Suppressor macrophage treated with lipopolysaccharide for 1 hour (primary cell): ENCODE measurements at places on chromosomes 16 and 17.

DNA sequence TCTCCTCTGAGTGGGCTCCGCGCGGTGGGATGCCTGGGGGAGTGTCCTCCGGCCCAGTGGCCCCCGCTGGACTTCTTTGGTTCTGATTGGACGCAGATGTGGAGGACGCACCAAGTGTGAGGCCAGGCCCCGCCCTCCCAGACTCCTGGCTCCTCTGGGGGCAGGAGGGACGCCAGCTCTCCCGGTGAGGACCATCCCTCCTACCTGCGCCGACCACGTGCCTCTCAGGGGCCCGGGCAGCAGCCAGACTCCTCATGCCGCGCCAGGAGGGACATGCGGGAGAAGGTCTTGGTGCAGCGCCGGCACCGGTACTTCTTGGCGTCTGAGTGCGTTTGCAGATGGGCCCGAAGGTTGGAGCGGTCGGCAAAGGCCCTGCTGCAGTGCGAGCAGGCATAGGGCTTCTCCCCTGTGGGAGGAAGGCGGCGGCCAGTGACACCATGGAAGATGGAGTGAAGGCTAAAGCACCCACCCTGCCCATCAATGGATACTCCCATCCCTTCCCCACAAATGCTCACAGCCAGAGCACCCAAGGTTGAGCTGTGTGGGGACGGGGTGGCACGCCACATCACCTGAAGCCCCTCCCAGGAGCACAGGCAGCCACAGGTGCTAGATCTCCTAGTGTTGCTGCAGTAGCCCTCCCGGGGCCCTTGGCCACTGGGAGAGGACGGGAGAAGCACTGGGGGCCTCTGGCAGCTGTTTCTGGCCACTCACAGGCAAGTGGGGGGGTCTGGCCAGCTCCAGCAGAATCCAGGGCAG is 7.9 kb downstream of the SNAI3 start:
- no peak for DNase-seq

GRCh38 chr17:74424657-74425056 is 7.2 kb upstream of the GPRC5C start:
- no peak for DNase-seq

DNA sequence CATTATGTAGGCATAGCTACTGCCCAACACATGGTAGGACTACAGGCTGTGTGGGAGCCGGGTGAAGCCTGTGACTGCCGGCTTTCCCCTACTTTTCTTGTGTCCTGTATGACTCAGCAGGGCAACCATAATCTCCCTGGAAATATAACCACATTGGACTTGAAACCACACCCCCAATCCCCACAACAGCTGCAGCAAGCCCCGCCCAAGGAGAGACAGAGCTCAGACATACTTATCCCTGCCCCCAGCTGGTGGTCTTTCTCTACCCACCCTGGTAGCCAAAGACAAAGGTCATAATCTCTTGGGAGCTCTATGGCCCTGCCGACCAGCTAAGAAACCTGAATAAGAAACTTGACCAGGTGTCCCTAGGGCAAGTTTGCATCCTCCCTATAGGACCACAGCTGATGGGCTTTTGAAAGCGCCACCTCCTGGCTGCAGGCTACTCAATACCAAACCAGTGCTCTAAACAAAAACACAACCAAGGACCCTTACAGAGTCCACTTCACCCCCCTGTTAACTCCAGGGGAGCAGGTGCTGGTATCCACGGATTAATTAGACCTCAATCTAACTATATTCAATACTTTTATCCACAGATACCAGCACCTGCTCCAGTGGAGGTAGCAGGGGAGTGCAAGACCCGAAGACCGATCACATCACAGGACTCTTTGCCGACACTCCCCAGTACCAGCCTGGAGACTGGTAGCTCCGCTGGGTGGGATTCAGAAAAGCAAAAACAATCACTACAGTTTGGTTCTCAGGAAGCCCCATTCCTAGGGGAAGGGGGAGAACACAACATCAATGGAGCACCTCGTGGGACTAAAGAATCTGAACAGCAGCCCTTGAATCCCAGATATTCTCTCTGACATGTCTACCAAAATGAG is 91.2 kb downstream of the IRX5 start:
- no peak for DNase-seq

DNA sequence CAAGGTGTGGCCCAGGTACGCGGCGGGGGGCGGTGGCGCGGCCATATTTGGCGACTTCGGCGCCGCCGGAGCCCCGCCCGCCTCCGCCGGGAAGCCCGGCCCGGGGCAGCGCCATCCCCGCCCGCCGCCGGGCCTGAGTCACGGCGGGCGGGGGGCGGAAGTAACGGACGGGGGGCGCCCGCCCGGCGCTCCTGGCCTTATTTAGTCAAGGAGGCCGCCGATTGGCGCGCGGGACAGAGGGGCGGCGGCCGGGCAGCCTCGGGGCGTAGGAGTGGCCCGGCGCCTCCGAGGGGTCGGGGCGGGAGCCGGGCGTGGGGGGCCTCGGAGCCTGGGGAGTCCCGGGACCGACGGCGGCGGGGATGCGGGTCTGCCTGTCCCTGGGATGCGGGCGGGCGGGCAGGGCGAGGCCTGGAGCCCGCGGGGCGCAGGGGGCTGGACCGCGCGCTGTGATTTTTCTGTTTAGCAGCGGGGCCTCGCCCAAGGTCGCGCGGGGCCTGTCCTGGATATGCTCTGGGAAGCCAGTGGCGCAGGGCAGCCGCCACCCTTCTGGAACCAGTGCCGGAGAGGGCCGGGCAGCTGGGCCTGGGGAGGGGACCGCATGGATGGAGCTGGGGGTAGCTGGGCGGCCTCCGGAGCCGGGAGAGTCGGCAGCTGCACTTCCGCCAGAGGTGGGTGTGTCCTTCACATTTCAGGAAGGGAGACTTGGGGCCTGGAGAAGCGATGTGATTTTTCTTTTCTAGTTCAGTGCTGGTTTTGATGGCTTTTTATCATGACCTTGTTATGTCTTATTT is 2.3 kb upstream of the ACTG1 start:
- DNase-seq = peak; percentile 86

- DNase-seq = no peak
Measured at GRCh38 chr16:81863630-81864352, 84.7 kb downstream of the PLCG2 start.

- no peak for DNase-seq
Measured at GRCh38 chr17:20142268-20142667, 133.1 kb downstream of the SPECC1 start.

DNA sequence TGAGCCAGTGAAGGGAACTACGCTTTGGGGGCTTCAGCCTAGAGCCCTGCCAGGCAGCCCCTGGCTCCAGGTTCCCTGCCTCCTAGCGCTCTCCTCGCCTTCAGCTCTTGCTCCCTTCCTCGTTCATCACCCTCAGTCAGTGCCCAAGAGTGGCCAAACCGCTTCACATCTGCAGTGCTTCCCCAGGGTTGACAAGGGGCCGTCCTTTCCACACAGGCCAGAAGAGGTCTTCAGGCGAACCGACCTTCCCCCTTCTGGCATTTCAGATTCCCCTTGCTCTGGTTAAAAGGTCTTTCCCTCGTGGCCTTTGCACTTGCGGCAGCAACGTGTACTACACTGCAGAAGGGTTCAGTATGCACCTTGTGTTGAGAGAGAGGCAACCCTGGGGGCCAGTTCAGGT is 4.1 kb downstream of the RASD1 start:
- DNase-seq = no peak

- DNase-seq = no peak
Measured at GRCh38 chr16:3789375-3790099, 72.2 kb upstream of the TRAP1 start.

GRCh38 chr16:75710344-75710743 is 9.1 kb upstream of the DUXB start:
- DNase-seq = no peak

GRCh38 chr17:41496803-41497484 is 7.2 kb upstream of the KRT36 start:
- peak; percentile 91 for DNase-seq

GRCh38 chr16:529012-529575 is 1.6 kb downstream of the CAPN15 start:
- DNase-seq = no peak

DNA sequence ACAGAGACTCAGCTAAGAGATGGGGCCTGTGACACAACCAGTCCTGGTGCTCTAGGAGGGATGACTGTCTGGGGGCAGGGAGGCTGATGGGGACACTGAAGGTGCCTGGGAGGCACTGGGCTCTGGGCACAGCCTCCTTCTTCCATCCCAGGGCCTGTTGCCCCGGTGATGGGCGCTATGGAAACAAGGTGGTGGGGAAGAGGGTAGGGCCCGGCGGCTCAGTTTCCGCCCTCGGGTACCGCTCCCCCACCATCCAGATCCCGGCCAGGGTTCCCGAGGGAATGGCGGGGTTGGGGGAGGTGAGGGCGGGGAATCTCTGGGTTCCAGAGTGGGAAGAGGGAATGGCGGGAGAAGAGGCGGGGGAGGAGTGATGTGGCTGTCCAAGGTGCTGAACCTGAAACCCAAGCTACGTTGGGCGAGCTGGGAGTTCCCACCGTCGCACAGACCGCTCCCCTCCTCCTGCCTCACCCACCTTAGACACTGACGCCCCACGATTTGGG is 981 bp downstream of the KCNH4 start:
- DNase-seq = peak; percentile 34

DNA sequence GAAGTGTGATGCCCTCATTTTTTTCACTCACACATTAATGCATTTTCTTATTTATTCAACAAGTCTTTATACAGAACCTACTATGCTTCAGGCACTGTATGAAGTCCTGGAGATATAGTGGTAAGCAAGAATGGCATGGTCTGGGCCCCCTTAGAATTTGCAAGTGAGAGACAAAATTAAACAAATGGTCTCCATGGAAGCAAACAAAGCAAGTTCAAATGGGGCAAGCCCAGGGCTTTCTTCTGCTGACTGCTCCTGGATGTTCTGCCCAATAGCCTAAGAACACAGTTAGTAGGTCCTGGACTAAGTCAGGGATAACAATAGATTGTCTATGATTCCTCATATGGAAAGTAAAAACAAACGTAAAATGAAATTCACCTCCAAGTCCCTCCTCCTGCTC is 31.3 kb upstream of the DDX52 start:
- DNase-seq = no peak

DNA sequence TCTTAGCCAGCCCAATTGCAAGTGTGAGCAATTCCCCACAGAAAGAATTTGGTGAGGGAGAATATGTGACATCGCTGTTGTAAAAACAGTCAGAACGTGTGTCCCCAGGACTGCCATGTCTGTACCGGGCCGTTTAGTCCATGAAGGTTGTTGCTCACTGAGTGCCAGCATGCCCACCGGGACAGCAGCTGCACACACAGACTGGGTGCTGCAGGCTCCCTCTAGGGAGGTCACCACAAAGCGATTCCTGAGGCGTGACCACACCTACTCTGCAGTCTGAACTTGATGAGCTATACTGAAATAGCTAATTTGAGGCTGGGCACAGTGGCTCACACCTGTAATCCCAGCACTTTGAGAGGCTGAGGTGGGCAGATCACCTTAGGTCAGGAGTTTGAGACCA is 44.1 kb upstream of the ADORA2B start:
- DNase-seq = no peak

- no peak for DNase-seq
Measured at GRCh38 chr16:12447556-12447955, 356.1 kb downstream of the CPPED1 start.

- DNase-seq = no peak
Measured at GRCh38 chr17:4144422-4144747, 1.4 kb downstream of the CYB5D2 start.

GRCh38 chr17:42183741-42184711 is 1.2 kb downstream of the HCRT start:
- DNase-seq = peak; percentile 71

- DNase-seq = no peak
Measured at GRCh38 chr16:3922241-3922640, 41.7 kb upstream of the CREBBP start.

DNA sequence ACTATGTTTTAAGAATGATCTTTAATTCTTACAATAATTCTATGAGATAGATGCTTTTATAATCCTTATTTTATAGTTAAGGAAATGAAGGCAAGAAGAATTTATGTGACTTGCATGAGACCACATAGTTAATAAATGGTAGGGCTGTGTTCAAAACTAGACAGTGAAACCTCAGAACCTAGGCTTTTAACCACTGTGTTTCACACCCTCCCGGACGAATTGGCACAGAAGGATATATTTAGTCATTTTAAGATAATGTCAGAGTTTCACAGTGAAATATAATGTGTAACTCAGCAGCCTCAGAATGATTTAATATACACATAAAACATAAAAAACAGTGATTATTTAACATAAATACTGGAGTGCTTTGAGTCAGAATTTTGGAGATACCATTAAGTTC is 57.0 kb downstream of the NSRP1 start:
- DNase-seq = no peak

- no peak for DNase-seq
Measured at GRCh38 chr17:76972046-76972641, 103.9 kb downstream of the MGAT5B start.

DNA sequence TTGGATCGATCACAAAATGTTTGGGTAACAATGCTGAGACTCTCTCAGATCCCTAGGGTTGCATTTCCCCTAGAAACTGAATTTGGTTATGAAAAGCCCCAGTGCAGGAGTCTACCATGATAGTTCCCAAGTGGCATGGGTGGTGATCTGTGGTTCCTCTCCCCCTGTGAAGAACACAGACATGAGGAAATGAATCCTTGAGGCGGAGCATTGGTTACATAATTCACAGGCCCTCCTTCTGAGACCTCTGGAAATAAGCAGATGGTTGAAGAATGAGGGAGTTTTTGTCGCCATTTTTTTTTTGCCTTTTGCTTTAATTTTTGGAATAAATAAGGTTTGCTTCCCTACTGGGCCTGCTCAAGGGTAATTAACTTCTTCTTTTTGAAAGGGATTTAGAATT is 597.0 kb upstream of the RBFOX1 start:
- DNase-seq = no peak

DNA sequence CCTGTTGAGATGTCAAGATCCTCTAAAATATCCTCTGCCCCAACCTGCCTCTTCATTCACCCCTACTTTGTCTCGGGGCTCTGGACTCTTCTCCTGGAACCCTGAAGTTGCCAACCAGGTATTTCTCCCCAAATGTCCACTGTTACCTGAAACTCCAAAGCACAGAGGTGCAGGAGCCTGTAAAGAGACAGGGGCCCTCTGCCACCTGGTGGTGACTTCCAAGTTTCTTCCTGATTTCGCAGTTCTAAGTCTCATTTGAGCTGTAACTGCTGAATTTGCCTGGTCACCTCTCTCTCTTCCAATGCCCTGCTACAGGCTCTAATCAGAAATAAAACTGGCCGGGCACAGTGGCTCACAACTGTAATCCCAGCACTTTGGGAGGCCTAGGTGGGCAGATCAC is 77.1 kb upstream of the RCVRN start:
- no peak for DNase-seq

- DNase-seq = no peak
Measured at GRCh38 chr16:28837672-28838557, 8.2 kb downstream of the TUFM start.

DNA sequence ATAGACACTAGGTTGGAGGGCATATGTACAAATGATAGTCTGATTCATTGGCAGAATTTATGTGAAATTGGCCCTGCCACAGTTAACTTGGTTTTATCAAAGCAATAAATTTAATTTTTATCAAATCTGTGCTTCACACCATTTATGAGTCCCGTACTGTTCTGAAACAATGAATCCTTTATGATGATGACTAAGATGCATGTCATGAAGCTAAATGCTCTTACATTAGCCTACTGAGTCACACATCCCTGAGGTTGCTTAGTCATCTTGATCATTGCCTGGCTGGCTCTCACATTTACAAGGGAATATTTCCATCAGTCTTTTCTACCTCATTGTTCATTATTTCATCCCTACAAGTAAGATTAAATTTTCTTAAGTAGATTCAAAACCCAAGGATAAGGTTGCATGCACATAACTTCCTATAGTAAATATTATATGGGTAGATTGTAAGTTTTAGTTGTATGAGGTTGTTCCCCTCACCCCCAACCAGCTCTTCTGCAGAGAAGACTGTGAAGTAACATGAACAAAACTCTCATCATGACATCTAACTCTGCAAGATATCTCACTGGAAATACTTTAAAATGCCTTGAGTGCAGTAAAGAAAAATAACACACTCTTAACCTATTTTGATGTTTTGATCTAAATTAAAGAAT is 170.7 kb downstream of the CYB561 start:
- peak; percentile 96 for DNase-seq
